ENCODE measurements at places on chromosomes 13 and 19. TPM values are rescaled to one million over a fixed set of nuclear protein-coding genes. Genes with fewer than 3 reads are reported as not detected.

SLC1A6 gene
- total RNA-seq, result not detected

FCAR gene
- not detected for total RNA-seq

ZNF540 gene
- not detected for total RNA-seq

GPR12 gene
- not detected for total RNA-seq

TNNI3 gene
- 42.1 TPM for total RNA-seq

GPR42 gene
- total RNA-seq, result not detected

NOVA2 gene
- total RNA-seq, result 2.5 TPM

GJA3 gene
- 8.0 TPM for total RNA-seq
